ENCODE measurements at places on chromosomes 13 and 19. TPM values are rescaled to one million over a fixed set of nuclear protein-coding genes. Genes with fewer than 3 reads are reported as not detected.

Gene PRDX2
- total RNA-seq = 261 TPM

- no peak overlapping the region for H3K27ac ChIP-seq
- H3K4me3 ChIP-seq = no peak overlapping the region
- peaks cover 24% of the 10 kb centered on the region for H3K36me3 ChIP-seq
Observed at GRCh38 chr13:48476686-48477085, 56.2 kb downstream of the RCBTB2 start.

DNA sequence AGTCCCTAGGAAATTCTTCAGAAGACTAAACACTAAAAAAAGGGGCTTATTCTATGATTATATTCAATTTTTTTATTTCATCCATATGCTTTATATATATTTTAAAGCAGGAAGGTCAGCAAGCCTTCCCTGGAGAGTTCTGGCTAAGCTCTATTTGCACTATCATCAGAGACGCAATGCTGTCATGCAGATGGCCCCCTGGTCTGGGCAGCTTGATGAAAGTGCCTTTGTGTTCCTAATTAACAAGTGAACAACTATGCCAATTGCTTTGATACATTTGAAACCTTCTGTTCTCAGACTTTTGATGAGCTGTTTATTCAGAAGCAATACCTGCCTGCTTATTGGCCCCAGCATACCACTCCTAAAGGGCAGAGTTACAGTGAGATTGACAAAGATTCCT, 1344.6 kb downstream of the OLFM4 start:
- no peaks in the 10 kb centered on the region for H3K27me3 ChIP-seq
- no peak overlapping the region for H3K27ac ChIP-seq
- no peaks in the 10 kb centered on the region for H3K4me1 ChIP-seq
- DNase-seq = no peak

- DNase-seq = no peak
- no peaks in the 10 kb centered on the region for H3K27me3 ChIP-seq
- no peak overlapping the region for H3K4me3 ChIP-seq
- H3K4me1 ChIP-seq = no peaks in the 10 kb centered on the region
- H3K36me3 ChIP-seq = no peaks in the 10 kb centered on the region
Observed at GRCh38 chr13:113026391-113026910, 57.4 kb downstream of the MCF2L start.

DNA sequence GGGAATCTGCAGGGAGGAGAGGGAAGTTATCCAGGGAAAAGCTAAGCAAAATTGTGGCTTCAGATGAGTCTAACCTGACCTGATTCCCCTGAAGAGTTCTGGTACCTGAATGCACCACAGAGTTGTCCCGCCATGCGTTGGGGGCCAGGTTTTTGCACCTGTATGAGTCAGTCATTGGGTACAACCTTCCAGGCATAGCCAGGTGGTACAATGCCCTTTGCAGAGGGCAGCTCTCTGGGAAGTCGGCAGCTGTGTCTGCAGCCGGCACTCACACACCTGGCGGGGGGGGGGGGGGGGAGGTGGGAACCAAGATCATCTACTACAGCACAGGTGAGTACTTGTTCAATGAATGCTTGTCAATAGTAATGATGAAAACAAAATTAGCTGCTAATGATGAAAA, 52.5 kb upstream of the GTF3A start:
- H3K4me1 ChIP-seq = peaks cover 3% of the 10 kb centered on the region
- peaks cover 16% of the 10 kb centered on the region for H3K27me3 ChIP-seq
- no peak overlapping the region for H3K27ac ChIP-seq
- no peak overlapping the region for H3K4me3 ChIP-seq
- no peak for DNase-seq

DNA sequence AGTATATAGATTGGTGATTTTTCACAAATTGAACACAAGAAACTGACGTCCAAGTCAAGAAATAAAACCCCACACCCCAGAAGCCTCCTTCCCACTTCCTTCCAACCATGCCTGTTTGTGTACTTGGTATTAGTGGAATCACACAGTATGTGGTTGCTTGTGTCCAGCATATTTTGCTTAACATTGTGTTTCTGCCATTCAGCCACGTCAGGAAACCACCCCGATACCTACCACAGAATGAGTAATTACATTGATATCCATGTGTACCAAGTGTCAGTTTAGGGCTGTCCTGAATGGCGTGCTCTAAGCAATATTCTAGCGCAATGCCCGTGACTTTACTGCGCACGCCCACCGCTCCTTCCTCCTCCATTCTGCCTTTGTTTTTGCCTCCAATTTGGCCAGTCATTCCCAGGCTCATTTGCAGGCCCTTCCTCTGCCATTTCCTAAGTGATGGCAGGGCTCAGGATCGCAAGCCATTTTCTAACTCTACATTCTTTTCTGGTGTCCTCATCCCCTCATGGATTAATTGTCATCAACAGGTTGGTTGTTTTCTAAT, 25.9 kb upstream of the MPHOSPH8 start:
- H3K4me3 ChIP-seq = no peak overlapping the region
- no peak for DNase-seq
- no peaks in the 10 kb centered on the region for H3K4me1 ChIP-seq
- H3K27ac ChIP-seq = no peak overlapping the region
- H3K27me3 ChIP-seq = peaks cover 22% of the 10 kb centered on the region
- H3K36me3 ChIP-seq = peaks cover 17% of the 10 kb centered on the region

All from activated CD4-positive, alpha-beta T cell treated with anti-CD3 and anti-CD28 coated beads for 36 hours (primary cell).